Activated CD8-positive, alpha-beta memory T cell treated with anti-CD3 and anti-CD28 coated beads for 1 hour (primary cell): ENCODE measurements at places on chromosomes 16 and 17.

DNA sequence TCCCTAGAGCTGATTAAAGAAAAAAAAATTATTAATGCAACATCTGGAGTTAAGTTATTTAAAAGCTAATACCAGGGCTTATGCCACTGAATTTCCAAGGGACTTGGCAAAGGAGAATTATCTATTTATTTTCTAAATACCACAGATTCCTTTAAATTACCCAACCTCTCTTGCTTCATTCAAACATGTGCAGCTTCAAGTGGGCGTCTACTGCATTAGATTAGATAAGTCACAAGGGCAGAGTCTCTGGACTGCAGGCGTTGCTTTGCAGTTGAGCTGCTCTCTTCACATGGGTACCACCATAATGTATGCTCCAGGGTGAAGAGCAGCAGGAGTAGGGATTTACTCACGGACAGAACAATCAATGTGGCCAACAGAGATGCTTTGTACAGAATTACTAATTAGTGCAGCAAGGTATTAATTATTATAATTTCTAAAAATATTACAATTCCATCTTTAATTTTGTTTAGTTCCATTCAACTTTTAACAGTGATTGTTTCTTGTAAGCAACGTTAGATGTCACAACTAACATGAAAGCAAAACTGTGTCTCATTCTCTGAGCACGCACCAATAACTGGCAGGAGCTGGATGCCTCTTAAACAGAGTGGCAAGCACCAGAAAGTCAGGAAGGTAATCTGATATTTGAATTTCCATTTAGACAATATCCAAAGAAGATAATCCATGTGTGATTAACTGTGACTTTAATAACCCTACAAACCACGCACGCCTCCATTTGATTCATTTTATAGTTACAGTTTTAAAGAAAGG lies 214.2 kb downstream of the STX8 start:
- no peak for DNase-seq

- DNase-seq: no peak
Observed at GRCh38 chr16:1290063-1290501, 19.4 kb upstream of the UBE2I start.

DNA sequence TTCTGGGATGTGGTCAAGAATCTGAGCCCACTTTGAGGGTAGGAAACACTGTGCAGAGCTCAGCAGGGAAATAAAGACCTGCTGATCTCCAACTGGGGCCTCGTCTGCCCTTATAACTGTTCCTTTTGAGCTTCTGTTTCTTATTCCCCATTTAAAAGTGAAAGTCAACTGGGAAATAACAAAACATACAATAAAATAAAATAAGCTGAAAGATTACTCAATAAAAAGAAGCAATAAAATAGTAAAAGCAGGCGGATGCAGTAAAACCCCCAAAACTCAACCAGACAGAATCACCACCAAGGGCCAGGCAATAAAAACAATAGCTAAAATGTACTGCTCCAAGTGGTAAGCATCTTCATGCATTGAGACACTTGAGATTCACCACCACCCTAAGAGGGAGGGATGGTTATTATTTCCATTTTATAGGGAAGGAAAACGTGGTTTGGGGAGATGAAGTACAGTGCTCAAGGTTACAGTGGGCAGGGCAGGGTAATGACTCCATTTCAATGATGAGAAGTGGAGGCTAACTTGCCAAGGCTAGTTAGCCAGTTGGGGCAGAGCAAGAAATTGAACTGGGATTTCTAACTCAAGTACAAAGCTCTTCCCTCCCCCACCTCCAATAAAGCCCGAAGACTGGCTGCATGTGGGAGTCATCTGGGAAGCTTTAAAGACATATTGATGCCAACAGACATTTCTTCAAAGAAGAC lies 6.4 kb upstream of the SPACA3 start:
- no peak for DNase-seq

DNA sequence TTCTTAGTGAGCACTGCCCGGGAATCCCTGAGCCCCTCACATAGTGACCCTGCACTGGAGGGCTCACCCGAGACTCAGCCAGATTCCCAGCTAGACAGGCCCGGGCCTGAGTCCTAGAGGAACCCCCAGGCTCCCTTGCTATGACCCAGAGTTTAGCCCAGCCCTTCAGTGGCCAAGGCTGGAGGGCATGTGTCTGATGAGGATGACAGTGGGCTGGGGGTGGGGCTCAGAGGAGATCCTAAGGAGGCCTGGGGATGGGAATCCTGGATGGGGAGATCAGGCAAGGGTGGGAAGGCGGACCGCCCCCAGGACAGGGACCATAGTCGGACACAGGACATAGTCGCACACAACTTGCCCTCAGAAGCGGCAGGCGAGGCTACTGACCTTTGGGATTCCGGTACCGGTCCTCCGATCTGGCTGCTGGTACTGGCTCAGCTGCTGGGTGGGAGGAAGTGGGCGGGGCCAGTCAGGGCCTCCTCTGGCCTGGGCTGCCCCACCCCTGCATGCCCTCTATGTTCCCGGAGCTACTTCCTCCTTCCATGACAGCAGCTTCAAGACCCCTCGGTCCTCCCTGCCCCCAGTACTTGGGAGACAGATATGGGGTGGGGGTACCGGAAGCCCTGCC lies 1.1 kb downstream of the CD79B start:
- DNase-seq: no peak

DNA sequence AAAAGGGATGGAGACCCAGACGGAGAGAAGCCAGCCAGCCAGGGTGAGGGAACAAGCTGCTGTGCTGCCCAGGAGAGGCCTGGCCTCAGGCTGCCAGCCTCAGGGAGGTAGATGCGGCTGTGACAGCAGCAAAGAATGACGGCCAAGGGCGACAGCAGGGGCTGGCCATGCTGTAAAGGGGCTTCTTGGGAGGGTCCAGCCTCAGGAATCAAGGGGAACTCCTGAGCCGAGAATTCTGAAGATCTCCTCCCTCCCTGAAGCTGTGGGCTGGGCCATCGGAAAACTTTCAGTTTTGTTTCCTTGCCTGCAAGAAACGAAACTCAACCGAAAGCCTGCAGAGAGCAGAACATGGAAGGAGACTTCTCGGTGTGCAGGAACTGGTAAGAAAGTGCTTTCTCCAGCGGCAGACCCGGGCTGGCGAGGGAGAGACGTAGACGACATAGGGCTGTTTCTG lies at the start of gene XAF1:
Gene XAF1, plus strand, starts transcription at position 316 of the 454 bp plus-strand sequence. Its CDS starts 33 bp downstream, at position 349.
- DNase-seq: no peak

GRCh38 chr16:75789237-75789636 lies 62.9 kb upstream of the CPHXL start:
- no peak for DNase-seq

- DNase-seq: no peak
Observed at GRCh38 chr16:8087597-8088289, 502.6 kb downstream of the TMEM114 start.

GRCh38 chr17:43578699-43579565 lies 32.8 kb upstream of the ETV4 start:
- no peak for DNase-seq

DNA sequence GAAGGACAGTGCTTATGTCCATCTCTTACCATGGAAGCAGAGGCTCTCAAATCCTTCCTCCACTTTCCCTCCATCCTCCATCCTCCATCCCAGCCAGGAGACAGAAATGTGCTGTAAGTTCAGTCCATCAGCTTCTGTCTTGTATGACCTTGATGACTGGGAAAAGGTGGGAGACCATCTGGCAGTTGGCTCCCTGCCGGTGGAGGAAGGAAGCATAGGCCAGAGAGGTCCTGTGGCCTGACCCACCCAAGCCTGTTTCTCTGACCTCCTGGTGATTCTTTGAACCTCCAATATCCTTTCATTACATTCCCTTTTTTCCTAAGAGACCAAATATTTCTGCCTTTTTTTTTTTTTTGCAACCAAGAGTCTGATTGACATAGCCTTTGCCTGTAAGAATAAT lies 215.3 kb downstream of the ABCC12 start:
- no peak for DNase-seq
